Muscle of back (tissue), 13 donors: ENCODE measurements at places on chromosomes 2 and 18. TPM values are rescaled to one million over a fixed set of nuclear protein-coding genes. Genes with fewer than 3 reads are reported as not detected.

Gene SPATA3
- not detected for polyA plus RNA-seq

Gene ATP6V1C2
- polyA plus RNA-seq, result 5.7 TPM

Gene GAD1
- 0.53 TPM for polyA plus RNA-seq

Gene NR4A2
- 1.2 TPM for polyA plus RNA-seq

Gene SPDYA
- 0.75 TPM for polyA plus RNA-seq

GRCh38 chr2:224442071-224442967 is 40.4 kb upstream of the FAM124B start:
- DNase-seq, result peak; percentile 55

GRCh38 chr2:212156088-212156487 is 382.5 kb downstream of the ERBB4 start:
- no peak for DNase-seq

DNA sequence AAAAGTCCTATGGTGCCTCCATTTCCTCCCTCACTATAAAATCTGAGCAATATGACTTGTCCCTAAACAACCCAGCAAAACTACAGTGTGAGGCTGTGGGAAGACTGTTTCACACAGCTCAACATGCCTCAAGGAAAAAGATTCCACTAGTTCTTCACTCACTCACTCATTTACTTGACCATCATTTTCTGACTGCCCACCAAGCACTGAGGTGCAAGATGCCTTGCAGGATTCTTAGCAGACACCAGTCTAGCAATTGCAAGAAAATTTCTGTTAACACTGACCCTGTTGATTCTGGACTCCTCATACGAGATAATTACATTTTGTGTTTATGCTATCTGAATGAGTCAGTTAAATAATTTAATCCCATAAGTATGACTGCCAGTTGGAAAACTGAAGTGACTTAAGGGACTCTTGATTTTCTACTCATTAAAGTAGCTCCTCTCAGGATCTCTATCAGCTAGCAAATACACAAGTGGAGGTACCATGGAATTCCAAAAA is 51.9 kb upstream of the PCBP1 start:
- no peak for DNase-seq

- no peak for DNase-seq
Observed at GRCh38 chr2:128264881-128265607, 53.6 kb downstream of the HS6ST1 start.

GRCh38 chr18:36735130-36735529 is 93.7 kb downstream of the TPGS2 start:
- no peak for DNase-seq

GRCh38 chr18:62389761-62390481 is 64.8 kb downstream of the TNFRSF11A start:
- DNase-seq, result no peak

DNA sequence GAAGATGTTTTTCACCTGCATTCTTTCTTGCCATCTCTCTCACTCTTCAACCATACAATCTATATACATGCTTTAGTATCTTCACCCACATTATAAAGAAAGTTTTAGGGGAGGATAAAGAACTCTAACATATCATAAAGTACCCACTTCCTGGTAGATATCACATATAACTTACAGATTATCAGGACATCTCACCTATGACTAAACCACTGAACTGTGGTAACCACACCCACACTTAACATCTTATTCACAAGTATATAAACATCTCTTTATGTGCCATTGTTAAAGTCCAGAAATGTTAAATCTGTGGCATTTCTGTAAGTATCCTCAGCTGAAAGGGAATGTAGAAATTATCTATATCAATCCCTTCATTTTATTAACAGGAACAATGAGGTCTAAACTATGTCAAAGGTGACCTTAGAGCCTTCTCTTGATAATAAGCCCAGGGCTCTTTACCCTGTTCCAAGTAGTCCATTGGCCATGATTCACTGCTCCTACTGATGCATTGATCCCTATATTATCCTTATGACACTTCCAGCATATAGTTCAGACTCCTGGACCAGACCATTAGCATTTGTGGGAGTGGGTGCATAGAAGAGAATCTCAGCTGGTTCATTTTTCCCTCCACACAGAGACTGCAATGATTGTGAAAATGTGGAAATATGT is 182.4 kb downstream of the SUCLG1 start:
- no peak for DNase-seq

GRCh38 chr2:119349289-119349688 is 17.3 kb downstream of the C2orf76 start:
- no peak for DNase-seq

DNA sequence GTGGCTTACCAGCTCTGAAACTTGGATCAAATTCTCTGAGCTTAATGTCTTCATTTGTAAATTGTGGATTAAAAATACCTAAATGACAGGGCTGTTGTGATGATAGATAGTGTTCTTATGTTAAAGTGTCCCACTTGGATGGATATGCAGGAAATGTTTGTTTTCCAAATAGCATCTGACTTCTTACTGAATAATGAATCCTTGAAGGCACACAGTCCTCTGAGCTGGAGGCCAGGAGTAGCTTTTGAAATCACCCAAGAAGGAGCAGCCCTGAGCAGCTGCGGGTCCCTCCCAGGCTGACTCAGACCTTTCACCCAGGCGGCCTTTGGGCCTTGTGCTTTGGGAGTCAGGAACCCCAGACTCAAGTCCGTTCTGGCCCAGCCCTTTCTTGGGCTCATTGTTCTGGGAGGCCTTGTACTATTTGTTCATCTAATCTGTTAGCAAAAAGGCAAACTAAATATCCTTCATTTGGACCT is 173.0 kb upstream of the GATA6 start:
- no peak for DNase-seq

GRCh38 chr2:190530248-190530900 is 4.1 kb downstream of the NEMP2 start:
- DNase-seq, result peak; percentile 55

- DNase-seq, result no peak
Observed at GRCh38 chr2:235934774-235935484, 233.3 kb downstream of the GBX2 start.

DNA sequence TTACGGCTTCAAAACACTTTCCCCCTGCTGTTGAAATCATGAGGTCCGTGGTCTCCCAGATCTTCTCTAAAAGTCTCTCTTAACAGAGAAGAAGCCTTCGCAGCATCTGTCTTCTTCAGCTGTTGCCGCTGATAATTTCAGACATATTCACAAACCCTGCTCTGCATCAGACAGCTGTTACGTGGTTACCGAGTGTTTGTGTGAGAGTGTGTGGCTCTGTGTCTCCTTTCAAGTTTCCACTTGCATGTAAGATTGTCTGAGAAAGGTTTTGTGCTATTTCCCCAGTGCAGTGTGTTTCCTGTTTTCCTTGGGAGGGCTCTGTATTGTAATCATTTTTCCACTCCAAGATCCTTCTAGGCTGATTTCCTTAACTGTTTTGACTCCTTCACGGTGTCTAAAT is 32.8 kb downstream of the MAIP1 start:
- peak; percentile 69 for DNase-seq

DNA sequence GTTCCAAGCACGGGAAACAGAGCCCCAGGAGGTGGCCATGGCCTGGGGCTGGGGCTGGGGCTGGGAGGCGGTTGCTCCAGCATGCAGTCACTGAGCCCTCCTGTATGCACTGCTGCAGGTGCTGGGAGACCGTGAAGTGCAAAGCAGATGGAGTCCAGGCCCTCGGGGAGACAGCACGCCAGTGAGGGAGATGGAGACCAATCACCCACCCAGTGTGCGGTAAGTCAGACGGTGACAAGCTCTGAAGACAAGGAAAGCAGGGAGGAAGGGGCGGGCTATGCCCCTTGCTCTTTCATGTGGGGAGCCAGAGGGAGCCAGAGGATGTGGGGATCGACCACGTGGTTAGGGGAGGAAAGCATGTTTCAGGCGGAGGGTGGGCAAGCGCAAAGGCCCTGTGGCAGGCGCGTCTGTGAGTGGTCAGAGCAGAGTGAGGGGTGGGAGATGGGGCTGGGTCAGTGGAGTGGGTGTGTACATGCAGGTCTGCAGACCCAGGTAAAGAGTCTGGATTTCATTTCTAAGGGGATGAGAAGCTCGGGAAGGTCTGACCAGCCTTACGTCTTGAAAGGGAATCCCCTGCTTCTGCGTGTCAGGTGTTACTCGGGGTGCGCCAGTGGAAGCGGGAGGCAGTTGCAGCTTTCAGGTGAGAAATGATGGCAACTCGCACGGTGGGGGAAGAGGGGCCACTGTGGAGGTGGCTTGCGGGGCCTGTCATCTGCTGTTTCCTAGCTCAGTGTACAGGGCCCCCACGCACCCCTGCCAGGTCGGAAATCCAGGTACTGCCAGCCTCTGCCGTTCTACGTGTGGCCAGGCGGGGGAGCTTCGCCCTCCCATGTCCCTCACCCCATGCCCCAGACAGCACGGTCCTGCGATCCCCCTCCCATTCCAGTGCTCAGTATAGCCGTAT is 19.4 kb downstream of the RRM2 start:
- DNase-seq, result no peak

DNA sequence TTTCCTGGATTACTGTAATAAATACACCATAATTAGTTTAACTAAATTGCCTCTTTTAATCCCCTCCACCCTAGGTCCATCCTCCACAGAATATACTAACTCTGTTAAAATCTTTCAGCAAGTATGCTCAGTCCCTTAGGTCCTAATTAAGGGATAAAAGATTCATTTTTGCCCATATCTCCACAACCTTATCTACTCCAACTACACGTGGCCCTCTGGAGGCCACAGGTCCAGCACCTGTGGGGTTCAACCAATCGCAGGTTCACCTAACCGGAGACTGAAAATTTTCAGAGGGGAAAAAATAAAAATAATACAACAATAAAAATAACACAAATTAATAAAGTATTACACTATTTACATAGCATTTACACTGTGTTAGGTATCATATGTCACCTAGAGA is 86.4 kb downstream of the MAP4K3 start:
- DNase-seq, result no peak

GRCh38 chr2:119943058-119943457 is 69.8 kb upstream of the EPB41L5 start:
- DNase-seq, result no peak

- peak; percentile 85 for DNase-seq
Observed at GRCh38 chr18:25289001-25289631, 62.9 kb downstream of the ZNF521 start.

DNA sequence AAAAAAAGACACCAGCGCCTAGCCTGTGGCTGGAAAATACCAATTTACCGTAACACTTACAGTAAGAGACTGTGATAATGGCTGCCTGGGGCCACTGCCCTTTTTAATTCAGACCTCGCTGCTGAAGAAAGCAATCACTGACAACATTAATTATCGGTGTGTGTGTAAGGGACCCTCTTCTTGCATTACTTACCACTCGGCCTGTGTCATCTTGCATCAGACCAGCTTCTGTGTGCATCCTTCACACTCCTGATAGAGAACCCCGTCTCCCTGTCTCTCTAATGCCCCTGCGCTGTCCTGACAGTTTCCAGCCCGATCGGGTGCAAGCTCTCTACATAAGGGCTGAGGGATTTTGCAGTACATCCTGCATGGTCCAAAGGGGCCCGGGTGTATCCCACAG is 124.4 kb downstream of the ZNF516 start:
- no peak for DNase-seq

DNA sequence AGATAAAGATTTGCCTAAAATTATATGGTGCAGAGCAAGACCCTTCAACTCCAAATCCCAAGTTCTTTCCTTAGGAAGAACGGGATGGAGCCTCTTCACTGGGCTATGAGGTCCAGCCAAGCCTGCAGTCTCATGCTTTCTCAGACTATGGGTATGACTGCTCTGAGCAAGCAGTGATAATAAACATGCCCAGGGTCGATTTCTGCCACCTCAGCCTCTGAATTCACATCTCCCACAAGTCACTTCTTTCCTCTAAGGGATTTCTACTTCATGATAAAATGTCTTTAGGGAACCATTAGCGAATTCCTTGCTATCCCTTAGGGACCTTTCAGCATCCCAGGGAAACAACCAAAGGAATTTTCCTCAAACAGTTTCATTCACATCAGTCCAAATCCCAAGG is 94.8 kb downstream of the GFPT1 start:
- DNase-seq, result no peak

GRCh38 chr2:26767129-26767528 is 3.0 kb downstream of the SLC35F6 start:
- no peak for DNase-seq

DNA sequence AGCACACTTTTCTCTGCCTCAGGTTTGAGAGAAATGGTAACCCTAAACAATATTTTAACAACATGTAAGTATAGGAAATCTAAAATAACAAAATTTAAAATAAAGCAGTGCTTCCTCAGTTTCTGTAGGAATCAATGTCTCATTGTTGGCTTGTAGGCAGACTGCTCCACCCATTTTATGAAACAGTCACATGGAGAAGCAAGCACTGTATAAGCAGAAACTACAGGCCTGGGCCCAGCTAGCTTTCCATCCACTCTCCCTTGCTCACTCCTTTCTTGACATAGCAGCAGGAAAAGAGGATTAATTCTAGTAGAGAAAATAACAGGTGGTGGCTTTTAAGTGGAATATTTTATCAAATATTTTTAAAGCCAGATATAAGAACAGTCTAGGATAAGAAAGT is 97.2 kb downstream of the PLEKHM3 start:
- no peak for DNase-seq

DNA sequence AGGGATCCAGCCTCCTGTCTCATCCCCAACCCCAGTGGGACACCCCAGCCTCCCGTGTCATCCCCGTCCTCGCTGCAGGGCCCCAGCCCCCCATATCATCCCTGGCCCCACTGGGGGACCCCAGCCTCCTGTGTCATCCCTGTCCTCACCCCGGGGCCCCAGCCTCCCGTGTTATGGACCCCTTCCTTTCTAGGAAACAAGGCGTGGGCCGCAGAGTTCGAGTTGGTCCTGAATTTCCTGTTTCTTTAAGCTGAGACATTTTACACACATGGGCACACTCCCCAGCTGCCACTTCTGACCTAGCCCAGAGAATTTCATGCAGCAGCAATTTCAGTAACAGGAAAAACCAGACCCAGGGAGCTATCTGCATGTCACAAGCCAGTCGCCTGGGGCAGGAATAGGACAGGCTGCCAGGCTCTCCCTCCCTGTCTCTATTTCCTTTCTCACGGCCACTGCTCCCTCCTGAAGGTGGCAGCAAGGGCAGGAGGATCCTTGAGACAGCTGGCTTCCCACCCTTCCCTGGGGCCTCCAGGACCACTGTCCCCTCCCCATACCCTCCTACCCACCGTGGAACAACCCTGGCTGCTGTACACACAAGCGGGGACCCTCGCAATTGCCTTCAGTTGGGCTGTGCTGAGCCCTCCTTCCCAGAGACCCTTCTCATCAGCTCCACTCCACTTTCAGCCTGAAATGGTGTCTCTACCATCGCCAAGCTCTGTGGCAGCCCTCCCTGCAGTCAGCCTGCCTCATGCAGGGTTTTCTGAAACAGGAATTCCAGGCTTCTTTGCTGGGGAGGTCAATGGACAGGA is 141.9 kb upstream of the ID2 start:
- no peak for DNase-seq

DNA sequence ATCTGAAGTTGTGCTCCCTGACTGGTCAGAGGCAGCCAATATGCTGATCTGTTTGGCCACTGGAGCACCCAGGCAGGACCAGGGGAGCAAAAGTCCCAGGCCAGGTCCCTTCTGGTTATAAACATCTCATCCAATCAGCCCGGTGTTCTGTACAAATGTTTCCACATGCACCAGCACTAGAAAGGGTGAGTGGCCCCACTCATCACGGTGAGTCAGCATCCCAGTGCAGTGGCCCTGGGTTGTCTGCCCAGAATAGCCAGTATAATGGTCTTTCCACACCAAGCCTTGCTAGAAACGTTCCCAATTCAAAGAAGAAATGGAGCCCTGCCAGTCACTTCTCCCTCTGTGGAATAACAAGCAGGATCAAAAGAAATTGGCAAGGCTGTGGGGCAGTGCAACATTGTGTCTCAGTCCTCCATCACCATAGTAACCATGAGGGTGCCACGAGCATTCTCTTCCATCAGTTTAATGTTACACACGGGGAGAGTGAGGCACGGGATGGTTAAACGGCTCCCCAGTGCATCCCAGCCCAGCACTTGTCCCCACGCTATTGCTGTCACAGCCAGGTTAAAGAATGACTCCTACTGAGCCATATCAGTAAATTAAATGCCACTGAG is 174.9 kb downstream of the SEPTIN10 start:
- DNase-seq, result no peak
